HT1080 (cell line): ENCODE measurements at places on chromosomes 3 and 15. TPM values are rescaled to one million over a fixed set of nuclear protein-coding genes. Genes with fewer than 3 reads are reported as not detected.

DNA sequence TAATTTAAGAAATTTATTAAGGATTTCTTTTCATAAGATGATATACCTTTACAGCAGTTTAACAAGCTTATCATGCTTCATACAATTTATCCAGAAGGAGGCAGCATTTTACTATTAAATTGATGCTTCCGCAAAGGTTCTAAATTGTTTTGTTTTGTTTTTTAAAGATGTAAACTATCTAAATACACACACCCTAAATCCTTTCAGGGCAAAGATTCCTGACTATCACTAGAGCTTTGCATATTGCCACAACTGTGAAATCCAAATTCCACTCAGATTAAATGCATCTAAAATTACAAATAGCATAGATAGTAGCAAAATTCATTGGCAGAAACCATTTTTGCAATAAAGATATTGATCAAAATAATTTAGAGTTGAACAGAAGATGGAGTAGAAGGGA is 44.5 kb upstream of the CCNL1 start:
- peak; percentile 30 for DNase-seq

- DNase-seq, result no peak
Measured at GRCh38 chr3:42690191-42690590, 4.9 kb downstream of the KLHL40 start.

GRCh38 chr15:39086641-39087040 is 494.2 kb upstream of the THBS1 start:
- no peak for DNase-seq

Gene CCDC80
- 50.9 and 52.2 TPM in 2 replicates for total RNA-seq

DNA sequence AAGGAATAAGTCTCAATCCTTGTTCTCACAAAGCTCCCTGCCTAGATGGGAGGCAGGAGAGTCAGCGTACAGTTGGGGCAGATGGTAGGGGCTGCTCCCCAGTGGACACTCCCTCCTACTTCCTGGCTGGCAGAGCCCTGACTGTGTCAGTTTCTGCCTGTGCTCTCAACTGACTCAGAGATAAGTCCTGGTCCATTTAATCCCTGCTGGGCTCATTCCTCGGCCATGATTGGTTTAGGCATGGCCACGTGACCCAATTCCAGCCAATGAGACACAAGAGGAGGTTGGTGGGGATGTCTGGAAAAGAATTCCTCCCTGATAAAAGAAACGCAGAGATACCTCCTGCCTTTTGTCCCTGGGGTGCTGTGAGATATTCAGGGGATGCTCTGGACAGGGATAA is 118.1 kb upstream of the SLC6A11 start:
- peak; percentile 25 for DNase-seq

Gene GTF2A2
- 80.3 and 126 TPM in 2 replicates for total RNA-seq

Gene MOBP
- not detected in 2 replicates for total RNA-seq

DNA sequence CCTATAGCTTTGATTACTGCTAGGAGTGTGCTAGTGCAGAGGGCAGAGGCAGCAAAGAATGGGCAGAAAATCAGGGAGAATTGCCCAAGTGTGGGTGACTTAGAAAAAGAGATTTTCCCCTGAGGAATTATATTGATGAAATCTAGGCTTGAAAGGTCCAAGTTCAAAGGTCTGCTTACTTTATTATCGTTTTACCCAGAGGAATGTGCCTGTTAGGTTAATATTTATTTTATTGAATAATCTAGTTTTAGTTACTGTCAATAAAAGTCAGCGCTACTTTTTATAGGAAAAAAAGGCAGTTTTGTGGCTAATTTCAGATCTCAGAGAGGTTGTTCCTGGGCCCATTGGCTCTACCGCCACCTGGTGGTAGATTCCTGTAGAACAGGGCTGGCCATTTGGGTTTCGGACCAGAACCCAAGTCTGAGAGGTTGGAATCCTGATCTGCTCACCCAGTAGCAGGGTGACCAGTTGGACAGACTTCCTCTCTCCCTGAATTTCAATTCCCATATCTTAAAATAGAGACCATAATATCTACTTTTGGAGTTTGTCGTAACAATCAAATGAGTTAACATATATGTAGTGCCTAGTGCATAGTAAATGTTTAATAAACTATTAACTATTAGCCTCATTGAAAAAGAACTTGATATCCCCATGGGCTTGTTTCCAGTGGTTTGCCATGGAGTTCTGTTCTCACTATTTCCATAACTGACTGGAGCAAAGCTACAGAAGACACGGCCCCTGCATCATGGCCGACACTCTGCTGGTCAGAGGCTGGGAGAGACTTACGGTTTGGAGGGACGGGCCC is 62.7 kb upstream of the ZNF148 start:
- peak; percentile 52 for DNase-seq

GRCh38 chr3:115512565-115513415 is 110.5 kb upstream of the GAP43 start:
- DNase-seq, result peak; percentile 71

- no peak for DNase-seq
Measured at GRCh38 chr3:126017362-126017761, 48.4 kb downstream of the ROPN1B start.

Gene RETNLB
- total RNA-seq, result not detected in 2 replicates

DNA sequence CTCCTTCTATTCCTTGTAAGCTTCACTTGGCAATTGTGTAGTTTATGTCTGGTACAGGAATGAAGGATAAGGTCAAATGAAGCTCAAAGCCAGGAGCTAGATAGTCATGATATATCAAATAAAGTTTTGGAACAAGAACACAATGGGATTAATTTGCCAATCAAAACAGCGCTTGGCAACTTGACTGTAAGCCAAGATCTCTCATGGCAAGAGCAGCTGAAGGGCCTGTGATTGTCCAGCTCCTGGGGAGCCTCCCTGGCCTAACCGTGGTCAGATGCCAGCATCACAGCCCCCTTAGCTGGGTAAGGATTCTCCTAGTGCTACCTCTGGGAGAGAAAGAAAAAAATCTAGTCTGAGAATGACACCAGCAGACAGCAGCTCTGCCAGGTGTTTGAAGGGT is 97.2 kb downstream of the LIPC start:
- DNase-seq, result no peak

GRCh38 chr15:77839970-77840905 is 207.5 kb upstream of the LINGO1 start:
- DNase-seq, result no peak

Gene PRR23A
- total RNA-seq, result not detected in 2 replicates

- DNase-seq, result peak; percentile 62
Measured at GRCh38 chr3:195895861-195896360, 12.4 kb downstream of the TNK2 start.

DNA sequence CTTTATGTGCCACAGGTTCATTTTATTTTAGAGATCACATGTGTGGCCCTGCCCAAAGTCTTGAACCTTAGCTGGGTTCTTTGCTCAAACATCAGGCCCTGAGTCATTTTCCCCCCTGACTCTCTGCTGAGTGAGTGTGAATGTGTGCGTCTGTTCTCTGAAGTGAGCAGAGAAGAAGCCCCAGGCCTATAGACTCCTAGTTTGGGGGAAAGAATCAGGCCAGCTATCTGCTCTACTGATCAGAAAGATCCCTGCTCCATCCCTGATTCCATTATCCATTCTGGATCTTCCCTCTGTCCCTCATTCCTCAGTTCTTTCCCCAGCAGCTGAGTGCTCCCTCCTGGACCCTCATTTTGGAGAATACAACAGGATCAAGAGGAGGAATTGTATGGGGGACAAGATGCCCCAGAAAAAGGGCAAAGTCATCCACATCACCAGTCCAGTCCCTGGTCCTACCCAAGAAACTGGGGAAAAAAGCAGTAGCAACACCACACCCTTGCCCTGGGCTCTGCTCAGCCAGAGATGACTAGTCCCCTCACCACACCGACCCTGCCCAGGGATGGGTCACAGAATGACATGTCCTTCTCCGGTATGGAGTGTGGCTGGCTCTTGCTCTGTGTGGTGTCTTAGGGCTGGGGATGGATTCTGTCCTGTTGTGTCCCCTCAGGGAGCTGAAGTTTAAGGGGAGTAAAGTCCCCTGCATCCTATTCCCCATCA is 3.2 kb downstream of the DUOX1 start:
- no peak for DNase-seq

Gene LDHAL6B
- total RNA-seq, result not detected in 2 replicates

Gene LEKR1
- 0.20 TPM in 1 of 2 replicates, not detected in the other for total RNA-seq

- DNase-seq, result peak; percentile 20
Measured at GRCh38 chr3:97658668-97659285, 105.8 kb upstream of the ARL6 start.

DNA sequence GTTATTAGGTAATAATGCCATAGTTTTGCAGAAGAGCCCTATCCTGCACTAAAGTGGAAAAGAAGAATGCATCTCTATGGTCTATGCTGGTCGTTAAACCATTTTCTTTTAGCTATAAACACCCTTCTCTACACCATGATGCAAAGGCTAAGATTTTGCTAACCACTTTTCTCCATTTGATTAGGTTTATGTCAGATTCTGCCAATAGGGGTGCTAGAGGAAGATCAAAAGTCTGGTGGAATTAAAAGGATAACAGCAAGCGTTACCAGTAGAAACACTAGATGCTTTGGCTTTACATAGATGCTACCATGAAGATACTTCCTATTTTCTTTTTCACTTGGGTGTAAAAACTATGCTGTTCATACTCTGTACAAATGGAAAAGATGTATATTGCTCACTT is 669.8 kb upstream of the ARPP21 start:
- DNase-seq, result no peak

DNA sequence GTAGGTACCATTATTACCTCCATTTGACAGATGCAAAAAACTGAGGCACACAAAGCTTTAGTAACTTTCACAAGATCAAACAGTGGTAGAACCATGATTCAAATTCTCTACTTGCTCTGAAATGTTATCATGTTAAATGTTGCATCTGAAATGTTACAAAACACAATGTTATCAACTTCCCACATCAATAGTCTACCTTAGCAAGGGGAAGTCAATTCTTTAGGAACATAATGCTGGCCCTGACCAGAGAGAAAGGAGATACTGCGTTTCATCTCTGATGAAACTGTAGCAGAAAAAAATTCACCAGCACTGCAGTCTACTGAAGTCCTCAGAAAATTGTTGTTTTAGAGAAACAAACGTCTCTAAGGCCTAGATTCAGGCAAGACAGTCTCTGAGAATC is 174.1 kb downstream of the SATB1 start:
- no peak for DNase-seq

DNA sequence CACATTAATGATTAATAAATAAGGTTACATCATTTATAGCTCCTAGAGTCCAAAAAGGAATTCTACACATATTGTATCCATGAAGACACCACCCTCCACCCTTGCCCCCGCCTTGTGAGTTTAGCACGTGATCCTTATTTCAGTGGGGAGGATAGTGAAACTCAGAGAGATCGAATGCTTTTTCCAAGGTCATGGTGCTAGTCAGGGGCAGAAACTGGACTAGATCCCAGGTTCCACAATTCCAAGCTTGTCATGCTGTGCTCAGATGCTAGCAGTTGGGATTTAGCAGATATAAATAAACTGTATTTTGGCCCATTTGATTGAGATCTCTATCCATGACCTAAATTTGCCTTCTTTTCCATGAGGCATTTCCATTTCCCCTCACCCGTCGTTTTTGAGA is 227.4 kb upstream of the THRB start:
- no peak for DNase-seq

Gene SIDT1
- total RNA-seq, result 0.02 and 0.07 TPM in 2 replicates

GRCh38 chr15:90680371-90680935 is 36.7 kb upstream of the BLM start:
- DNase-seq, result peak; percentile 94

GRCh38 chr3:61627768-61628185 is 66.4 kb downstream of the PTPRG start:
- peak; percentile 82 for DNase-seq

- peak; percentile 94 for DNase-seq
Measured at GRCh38 chr3:52237657-52238172, 1.2 kb downstream of the TWF2 start.
